Retinal pigment epithelial cell (primary cell): ENCODE measurements at places on chromosomes 5 and 9.

DNA sequence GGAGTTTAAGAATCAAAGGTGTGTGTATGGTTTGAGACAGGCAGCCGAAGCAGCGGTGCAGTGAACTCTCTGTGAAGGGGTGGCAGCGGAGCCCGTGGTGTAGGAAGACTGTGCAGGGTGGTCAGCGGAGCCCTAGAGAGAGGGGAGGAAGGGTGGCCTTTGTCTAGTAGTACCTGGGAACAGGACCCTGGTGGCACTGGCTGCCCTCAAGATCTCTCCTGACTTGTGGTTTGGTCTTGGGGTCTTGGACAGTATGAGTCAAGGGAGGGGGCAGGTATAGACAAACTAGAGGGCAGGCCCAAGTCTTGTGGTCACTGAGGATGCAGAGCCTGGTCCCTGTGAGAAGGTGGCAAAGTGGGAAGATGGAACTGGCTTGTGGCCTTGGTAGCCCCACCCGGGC lies 7.1 kb upstream of the NKX2-5 start:
- no peak for DNase-seq

DNA sequence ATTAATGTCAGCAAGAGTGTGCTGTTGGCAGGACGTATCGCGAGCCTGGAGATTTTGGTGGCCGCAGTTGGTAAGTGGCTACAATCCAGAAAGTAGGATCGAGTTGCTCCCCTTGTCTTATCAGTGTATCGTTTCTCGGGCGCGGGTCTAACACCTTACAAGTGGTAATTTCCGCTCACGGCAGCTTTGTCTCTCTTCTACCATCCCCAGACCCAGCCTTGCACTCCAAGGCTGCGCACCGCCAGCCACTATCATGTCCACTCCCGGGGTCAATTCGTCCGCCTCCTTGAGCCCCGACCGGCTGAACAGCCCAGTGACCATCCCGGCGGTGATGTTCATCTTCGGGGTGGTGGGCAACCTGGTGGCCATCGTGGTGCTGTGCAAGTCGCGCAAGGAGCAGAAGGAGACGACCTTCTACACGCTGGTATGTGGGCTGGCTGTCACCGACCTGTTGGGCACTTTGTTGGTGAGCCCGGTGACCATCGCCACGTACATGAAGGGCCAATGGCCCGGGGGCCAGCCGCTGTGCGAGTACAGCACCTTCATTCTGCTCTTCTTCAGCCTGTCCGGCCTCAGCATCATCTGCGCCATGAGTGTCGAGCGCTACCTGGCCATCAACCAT lies 1.1 kb downstream of the PTGER4 start:
- no peak for DNase-seq

- no peak for DNase-seq
Measured at GRCh38 chr5:121027636-121028035, 563.5 kb downstream of the PRR16 start.

- no peak for DNase-seq
Measured at GRCh38 chr9:122929796-122930354, 1.4 kb downstream of the ZBTB26 start.

GRCh38 chr5:67680099-67680498 lies 483.5 kb upstream of the CD180 start:
- no peak for DNase-seq

- DNase-seq: no peak
Measured at GRCh38 chr9:83992407-83992806, 11.8 kb downstream of the RMI1 start.

DNA sequence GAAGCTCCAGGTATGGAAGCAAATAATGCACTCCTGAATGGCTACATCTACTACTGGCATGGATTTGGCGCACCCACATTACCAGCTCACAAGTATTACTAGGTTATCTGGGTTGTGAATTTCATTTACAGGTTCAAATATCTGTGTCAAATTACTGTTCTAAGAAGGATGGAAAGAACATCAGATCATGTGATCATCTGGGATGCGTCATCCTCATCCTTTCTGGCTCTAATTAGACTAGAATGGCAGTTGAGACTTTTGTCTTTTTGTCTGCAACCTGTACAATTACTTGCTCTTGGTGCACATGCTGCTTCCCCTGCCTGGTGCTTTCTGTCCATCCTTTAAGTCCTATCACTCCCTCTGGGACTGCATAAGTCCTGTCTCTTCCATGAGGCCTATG lies 64.1 kb downstream of the PJA2 start:
- DNase-seq: no peak

GRCh38 chr5:91126448-91126847 lies 256.7 kb downstream of the ARRDC3 start:
- no peak for DNase-seq

DNA sequence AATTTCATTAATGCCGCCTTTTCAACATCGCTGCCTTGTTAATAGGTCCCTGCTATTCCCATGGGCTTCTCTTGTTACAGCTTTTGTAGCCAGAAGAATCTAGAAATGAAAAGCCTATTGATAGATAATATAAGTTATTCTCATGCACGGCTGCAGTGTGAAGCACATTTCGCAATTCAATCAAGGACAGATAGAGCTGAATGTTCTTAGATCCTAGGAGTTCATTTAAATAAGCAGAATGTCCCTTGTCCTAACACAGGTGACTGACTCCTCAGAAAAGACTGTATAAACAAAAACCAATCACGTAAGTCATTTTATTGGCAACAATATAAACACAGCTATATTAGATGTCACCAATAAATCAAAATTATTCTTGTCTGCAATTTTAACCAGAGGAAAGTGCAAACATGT lies 9.4 kb downstream of the GLIS3 start:
- DNase-seq: no peak

DNA sequence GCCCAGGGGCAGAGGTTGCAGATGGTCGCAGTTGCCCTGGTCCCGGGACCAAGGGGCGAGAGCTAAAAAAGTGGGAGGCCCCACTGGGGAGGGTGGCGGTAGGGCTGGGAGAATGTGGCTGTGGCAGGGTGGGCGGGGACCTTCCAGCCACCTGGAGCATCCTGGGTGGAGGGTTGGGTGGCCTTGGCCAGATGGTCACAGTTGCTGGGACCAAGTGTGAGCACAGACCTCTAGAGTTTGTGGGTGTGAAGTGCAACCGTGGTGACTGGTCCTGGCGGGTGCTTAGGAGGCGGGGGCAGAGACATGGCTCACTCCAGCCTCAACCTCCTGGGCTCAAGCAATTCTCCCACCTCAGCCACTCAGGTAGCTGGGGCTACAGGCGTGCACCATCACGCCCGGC lies 5.7 kb upstream of the TRAF2 start:
- DNase-seq: no peak

DNA sequence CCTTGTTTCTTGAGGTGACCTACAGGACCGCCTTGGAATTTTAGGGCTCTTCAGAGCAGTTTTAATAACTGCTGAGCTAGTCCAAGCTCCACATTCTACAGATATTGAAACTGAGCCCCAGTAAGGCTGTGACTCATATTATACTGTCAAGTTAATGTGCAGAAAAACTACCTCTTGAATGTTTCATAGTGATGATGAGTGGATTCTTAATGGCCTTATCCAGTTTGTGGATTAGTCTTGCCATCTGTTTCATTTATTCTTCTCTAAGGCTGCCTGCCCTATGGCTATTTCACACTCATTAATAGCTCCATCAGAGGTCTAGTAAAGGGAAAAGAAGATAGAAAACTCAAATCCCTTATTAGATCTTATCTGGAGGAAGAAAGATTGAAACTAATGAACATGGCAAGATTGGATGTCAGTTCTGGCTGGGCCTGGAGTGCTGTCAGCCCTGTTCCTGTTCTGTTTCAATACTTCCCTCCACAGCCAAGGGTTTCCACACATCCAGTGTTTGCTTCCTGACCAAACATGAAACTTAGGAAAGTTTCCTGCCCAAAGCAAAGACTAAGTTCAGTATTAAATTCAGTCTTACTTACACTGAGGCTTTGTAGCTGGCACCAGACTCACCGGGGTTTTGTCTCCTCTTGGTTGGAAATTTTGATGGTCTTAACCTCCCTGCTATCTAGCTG lies 215.6 kb upstream of the DMAC1 start:
- no peak for DNase-seq

DNA sequence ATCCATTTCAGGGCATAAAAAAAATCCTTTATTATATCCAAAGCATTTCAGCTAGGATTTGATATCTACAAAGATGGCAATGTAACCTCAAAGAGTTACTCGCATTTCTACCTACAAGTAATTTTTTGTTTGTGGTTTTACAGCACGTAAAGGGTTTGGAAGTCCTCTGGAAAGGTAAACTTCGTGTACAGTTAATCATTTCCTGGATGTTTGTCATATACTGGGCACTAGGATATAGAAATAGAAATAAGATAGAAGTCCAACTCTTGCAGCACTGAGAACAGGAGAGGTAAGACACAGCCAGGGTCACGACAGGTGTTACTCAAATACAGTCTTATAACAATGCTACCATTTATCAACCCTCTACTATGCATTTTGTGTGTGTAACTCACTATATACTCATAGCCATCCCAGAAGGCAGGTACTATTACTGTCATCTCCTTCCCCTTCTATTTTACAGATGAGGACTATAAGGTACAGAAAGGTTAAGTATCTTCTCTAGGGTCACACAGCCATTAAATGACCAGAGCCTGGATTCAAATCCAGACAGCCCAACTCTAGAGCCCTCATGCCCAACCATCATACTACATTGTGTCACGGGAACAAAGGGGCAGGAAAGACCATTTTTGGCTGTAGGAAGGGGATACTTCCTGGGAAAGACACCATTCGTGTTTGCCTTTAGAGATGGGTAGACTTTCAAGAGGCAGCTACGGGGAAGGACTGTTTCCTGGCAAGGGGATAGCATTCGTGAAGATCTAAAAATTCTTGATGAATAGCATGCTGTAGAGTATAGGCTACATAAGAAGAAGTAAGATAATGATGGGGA lies 19.0 kb downstream of the NDUFA8 start:
- DNase-seq: no peak

DNA sequence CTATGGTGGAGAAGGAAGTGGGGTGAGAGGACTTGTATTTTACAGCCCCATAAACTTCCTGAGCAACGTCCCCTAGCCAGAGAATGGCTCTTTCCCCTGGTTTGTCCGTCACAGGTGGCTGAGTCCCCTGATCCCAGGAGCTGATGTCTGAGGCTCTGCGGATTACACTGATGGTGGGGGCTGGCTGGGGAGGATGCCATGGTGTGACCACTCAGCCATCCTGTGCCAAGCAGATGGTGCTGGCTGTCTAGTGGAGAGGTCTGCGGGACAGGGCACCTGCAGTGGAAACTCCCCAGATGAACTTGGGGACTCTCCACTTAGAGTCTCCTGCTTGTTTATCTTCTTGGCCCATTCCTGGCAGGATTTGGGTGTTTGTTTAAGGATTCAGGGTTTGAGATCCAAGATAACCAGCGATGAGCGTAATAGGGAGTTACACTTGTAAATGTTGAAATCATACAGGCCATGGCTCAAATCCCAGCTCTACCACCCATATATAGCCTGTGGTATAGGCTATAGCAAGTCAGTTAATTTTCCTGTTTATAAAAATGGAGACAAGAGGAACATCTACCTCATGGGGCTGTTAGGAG lies 4.7 kb upstream of the PTGS1 start:
- no peak for DNase-seq

DNA sequence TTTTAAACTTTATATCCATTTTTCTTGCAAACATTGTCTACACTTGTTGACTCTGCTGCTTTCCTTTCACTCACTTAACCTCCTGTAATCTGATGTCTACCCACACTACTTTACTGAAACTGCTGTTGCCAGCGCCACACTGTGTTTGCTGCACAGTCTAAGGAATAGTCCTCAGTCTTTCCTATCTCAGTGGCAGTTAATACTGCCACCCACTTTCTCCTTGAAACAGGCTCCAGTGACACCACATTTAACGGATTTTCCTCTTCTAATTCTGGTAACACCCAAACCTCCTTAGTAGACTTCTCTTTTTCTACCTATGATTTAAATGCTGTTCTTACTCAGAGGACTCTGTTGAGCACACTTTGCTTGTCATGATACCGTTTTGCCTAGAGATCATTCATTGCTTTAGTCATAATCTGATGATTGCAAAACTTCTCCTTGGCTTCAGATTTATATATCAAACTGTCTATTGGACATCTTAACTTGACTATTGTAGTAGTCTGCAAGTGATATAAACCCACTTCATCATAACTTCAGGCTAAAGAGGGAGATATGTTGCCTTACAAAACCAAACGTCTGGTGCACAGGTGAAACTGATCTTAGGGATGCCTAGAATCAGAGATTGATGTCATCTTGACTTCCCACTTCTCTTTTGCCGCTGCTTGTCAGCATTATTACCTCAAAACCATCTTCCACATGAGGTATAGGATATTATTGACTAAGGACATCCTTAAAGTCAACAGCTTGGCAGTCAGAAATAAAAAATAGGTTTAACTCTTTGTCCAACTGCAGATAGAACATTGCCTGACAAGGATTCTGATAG lies 94.1 kb downstream of the CDC42SE2 start:
- DNase-seq: no peak
